ENCODE measurements at places on chromosomes 5 and 9. TPM values are rescaled to one million over a fixed set of nuclear protein-coding genes. Genes with fewer than 3 reads are reported as not detected.

The SLC31A2 gene
- total RNA-seq, result 15.4 TPM

The PCDHB16 gene
- 0.33 TPM for total RNA-seq

The IFNK gene
- total RNA-seq, result 0.12 TPM

The NEURL1B gene
- total RNA-seq, result 11.4 TPM

The ADAMTS16 gene
- total RNA-seq, result 0.77 TPM

The CAMK2A gene
- total RNA-seq, result 1.8 TPM

The OR2V2 gene
- total RNA-seq, result under 0.01 TPM

The PLCXD3 gene
- total RNA-seq, result 5.5 TPM

The TRMT10B gene
- total RNA-seq, result 4.2 TPM

The CAPSL gene
- not detected for total RNA-seq

The ENDOG gene
- 20.9 TPM for total RNA-seq

The LVRN gene
- 0.33 TPM for total RNA-seq

The SLC46A2 gene
- total RNA-seq, result not detected

The PKD2L2 gene
- total RNA-seq, result not detected

The COL5A1 gene
- 238 TPM for total RNA-seq

The LCN15 gene
- total RNA-seq, result not detected

The G3BP1 gene
- 307 TPM for total RNA-seq

The CCDC180 gene
- 4.5 TPM for total RNA-seq

The GDNF gene
- total RNA-seq, result 0.25 TPM

The SLIT3 gene
- total RNA-seq, result 2.5 TPM

The OR1Q1 gene
- total RNA-seq, result not detected

The PRSS3 gene
- 22.4 TPM for total RNA-seq

The FTMT gene
- total RNA-seq, result not detected

The MARCOL gene
- total RNA-seq, result not detected

The PRDM9 gene
- not detected for total RNA-seq

The IRGM gene
- total RNA-seq, result 0.22 TPM

The FBLL1 gene
- total RNA-seq, result 0.75 TPM

The GABRA1 gene
- not detected for total RNA-seq

The PDE6A gene
- total RNA-seq, result not detected

The LOX gene
- total RNA-seq, result 58.0 TPM

The PCDHA6 gene
- 0.77 TPM for total RNA-seq

The C1QTNF2 gene
- 2.0 TPM for total RNA-seq

The F2R gene
- 56.9 TPM for total RNA-seq

The AGXT2 gene
- not detected for total RNA-seq

The SNCAIP gene
- 69.9 TPM for total RNA-seq
